Colonic mucosa (tissue), 4 donors: ENCODE measurements at places on chromosomes 6 and 20.

DNA sequence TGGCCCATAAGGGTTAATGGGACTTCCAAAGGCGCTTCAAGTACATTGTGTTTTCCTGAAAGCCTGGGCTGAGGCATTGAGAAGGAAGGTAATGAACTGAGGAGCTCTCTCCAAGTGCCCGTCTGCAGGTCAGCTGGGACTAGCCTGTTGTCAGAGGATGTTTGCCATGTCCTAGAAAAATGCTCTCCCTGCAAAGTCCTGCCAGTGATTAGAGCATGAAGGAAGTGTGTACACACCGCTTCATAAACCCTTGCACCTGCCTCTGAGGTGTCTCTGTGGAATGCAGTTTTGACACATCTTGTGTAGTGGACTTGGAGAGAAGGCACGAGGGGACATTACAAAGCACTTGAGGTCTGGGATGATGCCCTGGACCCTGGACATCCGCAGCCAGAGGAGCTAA lies 506.7 kb downstream of the KIF16B start:
- DNase-seq, result no peak

GRCh38 chr6:27838945-27839625 lies 73.1 kb downstream of the OR2B2 start:
- DNase-seq, result peak; percentile 66

- DNase-seq, result peak; percentile 77
Observed at GRCh38 chr6:130872250-130873095, 45.3 kb downstream of the SMLR1 start.

- DNase-seq, result no peak
Observed at GRCh38 chr6:111837641-111838500, 35.4 kb downstream of the FYN start.

- DNase-seq, result no peak
Observed at GRCh38 chr20:59400708-59401107, 100.3 kb downstream of the EDN3 start.

DNA sequence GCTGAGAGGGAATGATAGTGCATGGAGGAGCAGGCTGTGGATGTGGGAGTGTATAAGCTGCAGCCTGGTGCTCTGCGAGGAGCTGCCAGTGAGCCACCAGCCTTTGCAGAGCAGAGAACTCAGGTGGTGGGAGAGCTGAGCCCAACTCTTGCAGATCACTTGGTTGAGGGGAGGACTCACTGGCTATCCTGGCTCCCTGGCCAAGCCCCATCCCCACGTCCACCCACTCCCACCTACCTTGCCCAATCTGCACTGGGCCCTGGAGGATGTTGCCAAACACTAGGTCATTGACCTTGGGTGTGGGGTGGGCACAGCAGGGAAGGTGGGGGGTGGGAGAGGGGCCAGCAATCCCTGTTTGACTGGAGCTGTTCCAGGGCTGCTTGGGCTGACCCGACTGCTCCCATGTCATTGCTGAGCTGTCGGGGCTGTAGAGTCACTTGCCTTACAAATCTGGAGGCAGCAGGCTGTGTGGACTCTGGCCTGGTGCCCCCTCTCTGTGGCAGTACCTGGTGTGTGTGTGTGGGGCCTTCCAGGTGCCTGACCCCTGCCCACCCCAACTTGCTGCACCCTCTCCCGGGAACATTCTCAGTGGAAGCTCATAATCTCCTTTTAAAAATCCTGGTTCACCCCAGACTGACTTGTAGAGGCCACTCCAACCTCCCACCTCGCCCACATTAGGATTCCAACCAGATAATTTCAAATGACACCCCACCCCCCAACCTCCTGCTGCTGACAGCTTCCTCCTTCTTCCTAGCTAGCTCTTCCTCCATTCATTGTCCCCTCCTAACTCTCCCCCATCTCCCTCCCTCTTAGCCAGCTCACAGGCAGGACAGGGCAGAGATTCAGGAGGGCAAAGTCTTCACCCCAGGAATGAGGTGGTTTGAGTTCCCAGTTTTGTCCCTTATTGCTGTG lies 162.3 kb downstream of the MRPL14 start:
- no peak for DNase-seq
